ENCODE measurements at places on chromosomes 11 and 22.

- no peak for DNase-seq
Measured at GRCh38 chr22:49354516-49355210, 473.0 kb downstream of the BRD1 start.

- peak; percentile 84 for DNase-seq
Measured at GRCh38 chr11:85810871-85811611, at the start of gene SYTL2. SYTL2 (minus strand) TSS chr11:85811141; CDS start chr11:85757725, 53,416 bp downstream.

GRCh38 chr11:104487046-104487806, 323.3 kb upstream of the PDGFD start:
- DNase-seq = no peak

DNA sequence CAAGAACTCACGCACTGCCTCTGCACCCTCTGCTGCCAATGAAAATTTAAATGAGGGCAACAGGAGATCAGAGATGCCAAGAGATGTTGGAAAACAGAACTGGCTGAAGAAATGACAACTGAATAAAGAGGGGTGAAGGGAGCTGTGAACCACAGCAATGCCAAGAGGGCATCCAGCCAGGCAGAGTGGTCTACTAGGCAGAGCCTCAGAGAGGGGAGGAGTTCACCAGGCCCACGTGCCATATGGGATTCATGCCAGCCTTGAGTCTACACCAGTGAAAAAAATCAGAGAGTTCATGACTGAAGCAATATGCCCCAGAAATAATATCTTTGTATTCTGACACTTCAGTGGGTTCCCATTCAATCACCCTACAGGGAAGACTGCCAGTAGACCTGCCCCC, 4.4 kb downstream of the APOL2 start:
- DNase-seq = no peak

DNA sequence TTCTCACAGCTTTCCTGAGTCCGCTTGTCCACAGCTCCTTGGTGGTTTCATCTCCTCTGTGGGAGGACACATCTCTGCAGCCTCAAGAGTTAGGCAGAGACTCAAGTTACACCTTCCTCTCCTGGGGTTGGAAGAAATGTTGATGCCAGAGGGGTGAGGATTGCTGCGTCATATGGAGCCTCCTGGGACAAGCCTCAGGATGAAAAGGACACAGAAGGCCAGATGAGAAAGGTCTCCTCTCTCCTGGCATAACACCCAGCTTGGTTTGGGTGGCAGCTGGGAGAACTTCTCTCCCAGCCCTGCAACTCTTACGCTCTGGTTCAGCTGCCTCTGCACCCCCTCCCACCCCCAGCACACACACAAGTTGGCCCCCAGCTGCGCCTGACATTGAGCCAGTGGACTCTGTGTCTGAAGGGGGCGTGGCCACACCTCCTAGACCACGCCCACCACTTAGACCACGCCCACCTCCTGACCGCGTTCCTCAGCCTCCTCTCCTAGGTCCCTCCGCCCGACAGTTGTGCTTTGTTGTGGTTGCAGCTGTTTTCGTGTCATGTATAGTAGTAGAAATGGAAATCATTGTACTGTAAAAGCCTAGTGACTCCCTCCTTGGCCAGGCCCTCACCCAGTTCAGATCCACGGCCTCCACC, 11.7 kb downstream of the RASD2 start:
- peak; percentile 99 for DNase-seq

- no peak for DNase-seq
Measured at GRCh38 chr11:75342231-75342918, 9.1 kb downstream of the ARRB1 start.
